ENCODE measurements at places on chromosomes 5 and 9.

GRCh38 chr5:11724940-11725339 lies 179.3 kb downstream of the CTNND2 start:
- no peak for DNase-seq

GRCh38 chr5:32710550-32711361 lies at the start of gene NPR3:
Gene NPR3, plus strand, starts transcription at chr5:32711321. Its CDS starts 456 bp downstream, at chr5:32711777.
- no peak for DNase-seq

- no peak for DNase-seq
Observed at GRCh38 chr5:132822650-132823480, 7.6 kb downstream of the SHROOM1 start.

- no peak for DNase-seq
Observed at GRCh38 chr9:79026316-79026715, 545.4 kb upstream of the TLE4 start.

GRCh38 chr9:107489144-107489673 lies 360 bp downstream of the KLF4 start:
- no peak for DNase-seq

GRCh38 chr5:54720341-54720740 lies 202.8 kb downstream of the SNX18 start:
- DNase-seq: no peak

- DNase-seq: no peak
Observed at GRCh38 chr5:102623329-102624065, 124.7 kb upstream of the SLCO6A1 start.

- DNase-seq: no peak
Observed at GRCh38 chr5:125583321-125584139, 837.1 kb upstream of the ZNF608 start.

GRCh38 chr5:132265336-132266030 lies 8.0 kb downstream of the PDLIM4 start:
- DNase-seq: no peak

- no peak for DNase-seq
Observed at GRCh38 chr9:100472788-100473275, at the start of gene TMEFF1. Gene TMEFF1, plus strand, starts transcription at chr9:100473149. Its CDS starts 396 bp downstream, at chr9:100473545.

GRCh38 chr5:28374492-28374967 lies 1336.1 kb upstream of the CDH9 start:
- DNase-seq: no peak

- DNase-seq: no peak
Observed at GRCh38 chr5:2136728-2137333, 254.1 kb upstream of the IRX4 start.

GRCh38 chr5:10130881-10131280 lies 118.8 kb downstream of the ATPSCKMT start:
- no peak for DNase-seq

DNA sequence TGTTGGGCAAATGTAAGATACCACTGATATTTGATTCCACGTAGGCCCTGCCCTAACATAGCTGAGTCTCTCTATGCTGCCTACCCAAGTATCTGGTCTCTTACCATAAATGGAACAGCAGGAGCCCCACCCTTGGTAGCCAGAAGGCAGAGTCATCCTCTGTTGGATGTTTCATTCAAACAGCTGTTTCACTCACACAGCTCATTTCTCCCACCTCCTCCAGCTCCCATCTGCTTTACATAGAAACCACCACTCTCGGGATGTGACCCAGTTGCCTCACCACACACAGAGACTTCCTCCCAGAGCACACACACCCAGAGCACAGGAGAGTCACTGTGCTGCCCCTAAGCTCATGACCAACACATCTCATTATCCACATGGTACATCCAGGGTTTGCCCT lies 165.3 kb downstream of the TMEM167A start:
- no peak for DNase-seq

DNA sequence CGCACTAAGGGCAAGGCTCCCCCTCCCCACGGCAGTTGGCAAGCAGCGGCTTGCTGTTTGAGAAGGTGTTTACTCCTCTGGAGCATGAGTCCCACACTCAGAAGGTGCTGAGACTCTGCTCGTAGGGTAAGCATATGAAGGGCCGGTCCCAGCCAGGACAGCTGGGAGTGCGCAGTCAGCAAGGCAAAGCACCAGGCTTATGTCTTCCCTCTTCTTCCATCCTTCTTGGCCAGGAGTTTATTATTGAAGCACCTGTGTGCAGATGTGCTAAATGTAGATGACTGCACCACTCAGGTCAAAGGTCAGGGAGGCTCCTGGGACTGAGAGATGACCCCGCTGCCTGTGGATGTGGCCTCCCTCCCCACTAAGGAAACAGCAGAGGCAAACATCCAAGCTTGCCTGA lies 27.0 kb upstream of the CDKN2AIPNL start:
- DNase-seq: no peak

DNA sequence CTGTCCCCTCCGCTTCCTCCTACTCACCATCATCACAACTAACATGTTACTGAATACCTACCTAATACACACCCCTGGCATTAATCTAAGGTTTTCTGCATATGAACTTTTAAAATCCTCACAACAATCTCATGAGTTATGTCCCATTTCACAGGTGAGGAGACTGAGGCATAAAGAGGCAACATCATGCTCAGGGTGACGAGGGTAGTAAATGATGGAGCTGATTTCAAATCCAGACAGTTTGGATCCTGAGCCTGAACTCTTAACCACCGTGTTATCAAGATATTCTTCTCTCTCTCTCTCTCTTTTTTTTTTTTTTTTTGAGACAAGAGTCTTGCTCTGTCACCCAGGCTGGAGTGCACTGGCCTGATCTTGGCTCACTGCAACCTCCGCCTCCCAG lies 12.9 kb upstream of the EEIG1 start:
- no peak for DNase-seq

GRCh38 chr5:143962201-143962600 lies 150.2 kb downstream of the HMHB1 start:
- no peak for DNase-seq

DNA sequence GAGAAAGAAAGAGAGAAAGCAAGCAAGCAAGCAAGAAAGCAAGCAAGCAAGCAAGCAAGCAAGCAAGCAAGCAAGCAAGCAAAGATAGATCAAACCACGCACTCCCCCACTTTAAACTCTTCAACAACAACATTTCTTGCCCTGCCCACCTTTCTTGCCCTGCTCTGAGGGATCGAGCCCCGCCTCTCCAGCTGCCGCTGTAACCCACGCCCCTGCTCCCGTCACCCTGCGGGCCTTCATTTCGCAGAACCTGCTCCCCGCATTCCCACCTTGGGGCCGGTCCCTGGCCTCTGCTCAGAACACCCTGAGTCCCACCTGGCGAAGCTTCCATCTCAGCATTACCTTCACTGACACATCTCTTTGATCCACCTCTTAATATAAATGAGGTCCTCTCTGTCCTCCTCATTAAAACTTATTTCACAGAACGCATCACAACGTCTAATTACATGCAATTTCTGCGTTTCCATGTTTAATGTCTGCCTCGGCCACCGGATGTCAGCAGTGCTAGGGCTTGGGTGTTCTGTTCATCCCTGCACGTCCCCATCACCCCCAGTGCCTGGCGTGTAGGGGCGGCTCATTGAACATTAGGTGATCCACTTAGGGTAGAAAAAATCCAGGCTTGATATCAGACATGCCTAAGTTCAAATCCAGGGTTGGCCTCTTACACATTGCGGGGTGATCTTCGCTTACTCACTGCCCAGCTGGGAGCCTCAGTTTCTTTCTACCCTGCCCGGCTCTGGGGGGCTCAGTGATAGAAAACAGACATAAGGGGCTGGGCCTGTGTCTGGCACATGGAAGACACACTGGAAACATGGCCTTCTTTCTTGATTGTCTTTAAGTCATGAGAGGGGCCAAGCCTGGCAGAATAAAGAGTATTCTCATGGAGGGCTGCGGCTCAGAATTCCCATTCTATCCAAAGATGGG lies 187.6 kb downstream of the DAB2IP start:
- DNase-seq: no peak

- no peak for DNase-seq
Observed at GRCh38 chr5:135834639-135835529, at the start of gene SLC25A48. Gene SLC25A48, plus strand, starts transcription at chr5:135834663. Its CDS starts 185 bp downstream, at chr5:135834848.

- no peak for DNase-seq
Observed at GRCh38 chr5:68041293-68041692, 174.3 kb upstream of the PIK3R1 start.

GRCh38 chr5:122376250-122376649 lies 64.2 kb downstream of the SNCAIP start:
- DNase-seq: no peak

GRCh38 chr5:485113-485945 lies 38.9 kb downstream of the SLC9A3 start:
- DNase-seq: no peak

- no peak for DNase-seq
Observed at GRCh38 chr9:124707666-124708065, 63.4 kb downstream of the NR6A1 start.

- DNase-seq: no peak
Observed at GRCh38 chr9:134039386-134040175, 14.3 kb downstream of the BRD3OS start.

DNA sequence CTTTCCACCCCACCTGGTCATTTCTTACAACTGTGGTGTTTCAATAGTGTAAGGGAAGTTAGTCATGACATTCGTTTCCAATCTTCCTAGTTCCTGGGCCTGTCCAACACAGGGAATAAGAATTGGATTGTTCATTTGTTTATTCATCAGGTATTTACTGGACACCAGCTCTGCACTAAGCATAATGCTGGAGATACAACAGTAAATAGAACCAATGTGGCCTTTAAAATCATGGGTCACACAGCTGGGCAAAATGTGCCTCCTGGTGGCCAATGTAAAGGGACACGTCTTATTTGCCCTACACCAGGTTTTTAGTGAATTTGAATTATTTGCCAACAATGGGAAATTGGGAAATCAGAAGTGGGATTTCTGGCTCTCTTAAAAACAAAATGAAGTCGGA lies 10.4 kb downstream of the ABLIM3 start:
- no peak for DNase-seq

DNA sequence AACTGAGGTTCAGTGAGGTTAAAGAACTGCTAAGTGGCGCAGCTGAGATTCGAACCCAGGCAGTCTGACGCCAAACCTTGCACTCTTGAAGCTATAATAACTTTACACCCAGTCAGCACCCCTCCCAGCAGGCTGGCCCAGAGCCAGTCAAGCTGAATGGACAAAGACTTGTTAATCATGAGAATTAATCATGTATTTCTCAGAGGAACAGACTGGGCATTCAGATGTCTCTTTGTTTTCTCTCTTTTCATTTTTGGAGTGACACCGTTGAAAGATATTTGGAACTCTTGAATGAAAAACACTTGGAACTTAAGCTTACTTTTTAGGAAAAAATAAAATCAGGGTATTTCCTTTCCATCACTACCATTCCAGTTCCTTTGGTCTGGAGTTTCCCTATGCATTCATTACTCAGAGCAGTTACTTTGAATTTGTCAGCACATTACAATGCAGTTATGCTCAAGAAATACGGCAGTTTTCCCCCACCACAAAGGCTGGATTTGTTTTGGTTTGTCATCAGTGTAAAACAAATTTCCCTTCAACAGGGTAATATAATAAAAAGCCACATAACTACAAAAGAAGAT lies 22.6 kb upstream of the MAMDC2 start:
- DNase-seq: no peak

DNA sequence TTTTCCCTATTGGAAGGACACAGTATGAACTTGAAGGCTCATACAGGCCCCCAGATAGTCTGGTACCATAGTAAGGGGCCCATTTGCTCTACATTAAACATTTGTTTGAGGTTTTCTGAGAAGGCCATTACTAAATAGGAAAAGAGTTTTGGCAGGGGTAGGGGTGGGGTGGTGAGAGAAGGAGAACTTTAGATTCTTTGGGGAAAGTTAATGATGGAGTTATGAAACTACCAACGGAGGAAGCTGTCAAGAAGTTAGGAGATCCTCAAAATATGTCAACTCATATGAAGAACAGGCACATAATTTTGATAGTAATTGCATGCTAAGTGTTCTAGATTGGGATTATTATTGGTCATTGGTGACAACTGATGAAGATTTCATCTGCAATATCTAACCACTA lies 114.7 kb downstream of the TAF11L14 start:
- no peak for DNase-seq

GRCh38 chr9:121450241-121450640 lies 49.4 kb downstream of the GGTA1 start:
- DNase-seq: no peak

DNA sequence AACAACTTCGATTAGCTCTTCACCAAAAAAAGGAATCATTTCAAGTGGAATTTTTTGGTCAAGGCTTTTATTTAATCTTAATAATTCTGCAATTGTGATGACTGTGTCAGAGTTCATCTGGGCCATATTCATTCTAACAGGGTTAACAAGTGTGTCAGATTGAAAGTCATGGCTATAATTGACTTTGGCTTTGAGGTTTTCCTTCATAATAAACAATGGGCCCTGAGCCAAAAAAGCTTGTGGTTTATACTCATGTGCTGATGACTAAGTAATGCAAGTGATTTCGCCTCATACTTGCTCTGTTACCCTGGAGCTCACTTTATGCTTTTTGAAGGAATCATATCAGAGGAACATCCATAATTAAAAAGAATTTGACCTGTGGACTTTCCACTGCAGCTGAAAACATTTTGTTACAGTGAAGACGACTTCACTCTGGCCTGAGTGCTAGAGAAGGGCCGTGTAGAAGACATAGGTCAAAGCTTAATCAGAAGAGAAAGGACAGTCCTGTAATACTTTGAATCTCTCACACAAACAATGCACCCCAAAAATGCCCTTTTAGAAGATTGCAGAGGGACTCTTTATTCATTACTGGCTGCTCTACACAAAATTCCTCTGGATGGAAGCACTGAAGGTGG lies 101.7 kb downstream of the GDNF start:
- no peak for DNase-seq

DNA sequence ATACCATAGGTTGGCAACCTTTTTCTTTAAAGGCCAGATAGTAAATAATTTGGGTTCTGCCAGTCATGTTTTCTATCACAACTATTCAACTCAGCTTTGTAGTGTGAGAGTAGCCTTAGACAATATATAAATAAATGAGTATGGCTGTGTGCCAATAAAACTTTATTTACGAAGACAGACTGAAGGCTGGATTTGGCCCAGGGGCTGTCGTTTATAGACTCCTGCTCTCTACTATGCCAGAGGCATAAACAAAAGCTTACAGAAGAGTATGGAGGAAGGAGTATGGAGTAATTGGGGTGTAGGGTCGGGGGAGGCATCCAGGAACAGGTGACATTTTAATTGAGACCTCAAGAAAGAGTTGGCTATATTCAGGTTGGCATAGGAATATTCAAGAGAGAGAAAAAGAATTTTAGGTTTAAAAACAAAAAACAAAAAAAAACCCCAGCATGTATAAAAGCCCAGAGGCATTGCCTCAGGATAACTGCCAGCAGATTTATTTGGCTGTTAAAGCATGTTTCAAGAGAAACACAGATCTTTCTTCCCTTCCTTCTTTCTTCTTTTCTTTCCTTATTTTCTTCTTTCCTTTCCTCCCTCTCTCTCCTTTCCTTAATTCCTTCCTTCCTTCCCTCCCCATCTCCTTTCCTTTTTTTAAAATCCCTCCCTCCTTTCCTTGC lies 39.9 kb downstream of the SLIT3 start:
- no peak for DNase-seq

DNA sequence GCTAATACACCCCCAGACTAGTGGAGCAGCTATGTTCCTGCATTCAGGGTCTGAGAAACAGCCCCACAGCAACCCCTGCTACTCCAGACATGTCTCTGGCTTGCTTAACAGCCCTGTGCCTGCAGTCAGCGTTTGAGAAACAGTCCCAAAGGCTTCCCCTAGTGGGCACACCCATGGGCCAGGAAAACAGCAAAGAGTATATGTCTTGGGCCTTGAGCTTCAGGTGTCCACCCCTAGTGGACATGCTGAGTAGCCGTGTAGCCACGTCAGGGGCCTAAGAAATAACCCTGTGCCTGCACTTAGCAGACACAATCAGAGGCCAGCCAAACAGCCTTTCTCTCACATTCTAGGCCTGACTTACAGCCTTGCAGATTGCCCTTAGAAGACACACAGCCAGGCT lies 698.6 kb downstream of the PTPRD start:
- no peak for DNase-seq

GRCh38 chr9:130921300-130921988 lies 17.6 kb downstream of the FIBCD1 start:
- DNase-seq: no peak
